ENCODE measurements at places on chromosomes 3 and 15.

DNA sequence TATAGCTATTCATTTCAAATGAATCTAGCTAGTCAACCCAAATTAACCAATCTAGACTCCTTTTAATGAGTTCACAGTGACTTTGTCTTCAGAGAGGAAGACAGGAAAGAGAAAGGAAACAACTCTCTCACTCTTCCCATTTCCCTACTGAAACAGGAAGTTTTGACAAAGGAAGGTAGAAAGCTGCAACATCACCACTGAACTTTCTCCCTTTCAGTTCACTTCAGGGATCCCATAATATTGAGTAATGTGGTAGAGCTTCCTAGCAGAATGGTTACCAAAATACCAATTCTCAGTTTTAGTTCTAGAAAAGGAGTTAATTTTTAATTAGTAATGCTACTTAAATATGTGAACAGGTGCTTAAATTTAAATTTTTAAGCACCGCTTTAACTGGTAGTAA is 7.5 kb downstream of the VPS13C start:
- DNase-seq: no peak

- peak; percentile 77 for DNase-seq
Observed at GRCh38 chr15:62416526-62416925, 251.4 kb upstream of the C2CD4B start.

DNA sequence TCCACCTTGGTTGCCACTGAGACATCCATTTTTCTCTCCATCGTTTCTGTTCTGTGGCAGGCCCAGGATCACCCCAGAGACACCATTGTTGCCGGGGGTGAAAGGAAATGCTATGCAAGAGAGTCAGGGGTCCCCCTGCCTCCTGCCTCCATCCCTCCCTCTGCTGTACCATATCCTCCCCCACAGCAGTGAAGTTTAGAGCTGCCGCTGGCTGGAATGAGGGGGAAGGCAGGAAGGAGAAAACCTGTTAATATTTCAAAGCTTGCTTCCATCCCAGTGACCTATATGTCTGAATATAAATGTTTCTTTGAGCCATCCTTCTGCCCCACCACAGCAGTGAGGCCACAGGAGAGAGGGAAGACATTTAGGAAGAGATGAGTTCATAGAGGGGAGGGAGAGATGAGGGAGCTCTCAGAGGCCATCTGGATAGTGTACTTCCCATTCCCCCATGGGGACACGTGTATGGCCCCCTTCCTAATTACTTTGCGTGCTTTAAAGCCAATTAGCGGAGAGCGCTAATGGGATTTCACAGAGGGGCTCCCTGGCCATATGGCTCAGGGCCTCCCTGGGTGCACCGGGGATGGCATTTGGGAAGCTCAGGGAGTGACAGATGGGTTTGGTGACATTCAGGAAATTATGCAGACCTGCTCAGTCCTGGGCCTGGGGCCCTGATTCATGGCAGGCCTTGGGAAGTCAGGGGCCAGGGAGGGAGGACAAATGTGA is 40.4 kb upstream of the CHRNB4 start:
- DNase-seq: peak; percentile 99

DNA sequence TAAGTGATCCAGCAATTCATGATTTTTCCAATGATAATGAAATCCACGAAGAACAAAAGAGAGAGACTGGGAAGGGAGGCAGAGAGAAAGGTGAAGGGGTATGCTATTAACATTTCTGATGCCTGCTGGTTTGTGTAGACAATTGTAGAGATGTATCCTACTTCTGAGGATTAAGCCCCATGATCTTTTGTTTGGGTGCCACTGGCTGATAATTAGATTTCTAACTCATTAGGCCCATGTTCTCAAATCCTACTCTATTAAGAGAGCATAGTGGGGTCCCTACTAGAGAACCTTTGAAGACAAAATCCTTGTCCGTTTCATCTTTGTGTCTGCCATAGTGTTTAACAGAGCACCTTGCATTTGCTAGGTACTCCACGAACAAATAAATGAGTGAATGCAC is 2.7 kb upstream of the GNB4 start:
- peak; percentile 96 for DNase-seq

DNA sequence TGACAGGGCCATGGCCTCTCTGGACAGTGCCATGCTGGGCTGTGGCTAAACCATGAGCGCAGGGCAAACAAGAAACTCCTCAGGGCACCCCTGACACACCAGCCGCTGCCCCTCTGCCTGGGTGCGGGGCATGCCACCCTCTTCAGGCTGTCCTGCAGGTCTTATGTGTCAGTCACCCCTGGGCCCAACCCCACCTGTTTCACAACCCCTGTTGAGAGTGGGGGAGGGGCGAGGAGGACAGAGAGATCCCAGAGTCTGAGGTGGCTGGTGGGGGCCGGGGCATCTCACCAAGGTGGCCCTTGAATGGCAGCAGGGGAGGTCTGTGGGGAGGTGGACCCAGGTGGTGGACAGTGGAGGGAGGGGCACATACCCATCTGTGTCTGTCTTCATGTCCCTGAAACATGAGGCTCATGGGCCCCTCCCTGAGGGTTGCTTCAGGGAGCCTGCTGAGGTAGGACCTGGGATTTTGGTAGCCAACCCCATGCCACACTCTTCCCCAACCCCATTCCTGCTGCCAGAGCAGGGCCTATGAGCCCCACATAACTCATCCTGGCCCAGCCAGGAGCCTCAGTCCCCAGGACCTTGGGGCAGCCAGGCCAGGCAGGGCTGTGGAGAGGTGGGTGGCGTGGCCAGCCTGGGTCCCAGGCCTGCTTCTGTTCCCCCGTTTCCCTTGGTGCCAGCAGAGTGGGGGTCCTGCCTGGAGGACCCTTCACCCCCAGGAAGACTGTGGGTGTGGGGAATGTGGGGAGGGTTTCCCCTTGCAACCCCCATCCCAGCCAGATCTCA is 1.7 kb upstream of the STAB1 start:
- peak; percentile 27 for DNase-seq

GRCh38 chr3:123324880-123325765 is 123.4 kb downstream of the SEC22A start:
- DNase-seq: no peak

- DNase-seq: no peak
Observed at GRCh38 chr3:136626493-136626892, 125.7 kb downstream of the STAG1 start.

- DNase-seq: peak; percentile 72
Observed at GRCh38 chr3:137110392-137110996, 152.7 kb downstream of the IL20RB start.

DNA sequence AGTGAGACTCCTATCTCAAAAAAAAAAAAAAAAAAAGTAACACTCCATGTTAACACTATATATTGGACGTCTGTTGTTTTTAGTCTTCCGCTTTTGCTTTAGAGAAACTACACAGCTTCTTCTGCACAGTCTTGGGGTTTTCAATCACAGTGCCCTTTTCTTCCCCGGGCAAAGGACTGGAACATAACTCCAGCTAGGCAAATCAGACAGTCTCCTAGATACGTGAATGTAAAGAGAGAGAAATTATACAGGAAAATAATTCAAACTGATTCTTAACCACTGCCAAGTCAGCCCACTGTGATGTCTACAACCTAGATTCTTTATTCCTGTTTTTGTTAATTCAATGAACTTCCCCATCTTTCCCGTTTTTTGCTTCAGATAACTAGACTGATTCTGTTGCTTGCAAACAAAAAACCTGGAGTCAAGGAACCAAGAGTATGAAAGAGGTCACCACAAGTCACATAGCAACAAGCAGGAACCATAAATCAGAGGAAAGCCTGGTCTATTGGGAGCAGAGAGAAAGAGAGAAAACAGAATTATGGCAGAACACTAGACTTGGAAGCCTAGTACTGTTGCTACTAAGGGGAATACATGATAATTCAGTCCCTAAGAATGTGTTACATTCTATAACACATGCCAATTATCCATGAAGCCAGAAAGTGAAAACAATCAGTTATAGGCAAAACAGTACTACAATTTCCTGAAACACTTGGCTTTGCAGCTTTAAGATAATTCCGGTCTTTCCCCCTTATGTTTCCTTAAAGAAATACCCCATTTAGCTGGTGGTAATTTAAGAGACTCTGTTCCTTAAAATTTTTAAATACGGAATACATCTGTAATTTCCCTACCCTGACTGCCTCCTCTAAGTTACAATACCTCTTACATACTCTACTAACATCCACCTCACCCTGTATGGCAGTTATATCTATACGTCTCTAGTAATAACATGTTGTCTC is 63.1 kb downstream of the TBL1XR1 start:
- no peak for DNase-seq

GRCh38 chr3:72279631-72280041 is 494.7 kb upstream of the PROK2 start:
- no peak for DNase-seq

GRCh38 chr3:108393128-108393900 is 97.0 kb downstream of the HHLA2 start:
- DNase-seq: no peak

DNA sequence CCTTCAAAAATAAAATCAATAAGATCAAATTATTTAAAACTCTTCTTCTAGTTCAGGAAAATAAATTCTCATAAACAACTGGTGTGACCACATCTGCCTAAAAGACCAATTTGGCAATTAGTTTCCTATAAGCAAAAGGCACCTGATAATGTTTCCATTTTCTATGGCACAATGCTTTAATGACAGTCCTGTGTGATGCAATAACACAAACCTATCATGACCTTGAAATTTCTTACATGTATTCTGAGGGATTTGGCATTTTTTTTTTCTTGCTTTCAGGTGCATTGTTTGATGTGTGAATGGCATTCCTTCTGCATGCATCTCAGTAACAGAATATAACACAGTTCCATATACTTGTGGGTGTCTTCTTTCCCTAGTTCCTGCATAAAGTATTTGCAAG is 32.5 kb upstream of the FRMD5 start:
- no peak for DNase-seq

GRCh38 chr15:39433376-39433775 is 147.5 kb upstream of the THBS1 start:
- DNase-seq: no peak

GRCh38 chr3:151468284-151468917 is 7.5 kb upstream of the IGSF10 start:
- peak; percentile 93 for DNase-seq

DNA sequence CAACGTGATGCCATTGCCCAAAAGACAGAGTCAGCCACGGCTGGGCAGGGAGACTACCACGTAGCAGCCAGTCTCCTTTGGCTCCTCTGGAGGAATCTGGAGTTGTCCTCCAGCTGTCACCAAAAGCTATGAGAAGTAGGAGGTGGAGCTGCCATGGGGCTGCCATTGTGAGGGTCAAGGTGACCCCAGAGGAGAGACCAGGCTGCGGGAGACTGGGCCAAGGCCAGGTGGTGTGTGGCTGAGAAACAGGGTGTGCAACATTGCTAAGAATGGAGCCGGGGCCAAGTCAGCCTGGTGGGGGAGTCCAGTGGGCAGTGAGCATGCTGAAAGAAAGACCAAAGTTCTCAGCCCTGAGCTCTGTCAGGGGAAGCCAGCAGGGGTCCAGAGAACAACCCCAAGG is 29.9 kb upstream of the MRPS22 start:
- DNase-seq: no peak

DNA sequence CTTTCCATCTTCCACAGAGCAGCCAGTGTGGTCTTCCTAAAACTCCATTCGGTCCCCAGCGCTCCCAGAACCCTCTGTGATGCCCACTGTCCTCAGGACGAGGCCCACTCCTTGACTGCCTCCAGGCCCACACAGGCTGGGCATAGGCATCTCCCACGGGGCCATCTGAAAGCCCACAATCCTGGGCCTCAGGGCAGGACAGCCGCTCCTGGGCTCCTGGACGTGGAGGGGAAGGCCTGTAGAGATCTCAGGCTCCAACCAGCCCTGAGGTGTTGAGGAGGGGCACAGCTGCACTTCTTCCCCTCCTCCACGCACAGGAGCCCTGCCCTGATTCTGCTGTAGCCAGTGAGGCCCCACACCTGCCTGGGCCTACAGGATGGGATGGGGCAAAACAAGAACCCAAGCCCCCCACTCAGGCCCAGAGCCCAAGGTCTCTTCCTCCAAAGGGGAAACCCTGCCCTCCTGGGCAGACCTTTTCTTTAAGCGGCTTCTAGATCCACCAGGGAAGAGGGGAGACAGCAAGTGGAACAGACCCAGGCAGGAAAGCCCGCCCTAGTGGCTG is 25.9 kb downstream of the SHISA5 start:
- DNase-seq: no peak

DNA sequence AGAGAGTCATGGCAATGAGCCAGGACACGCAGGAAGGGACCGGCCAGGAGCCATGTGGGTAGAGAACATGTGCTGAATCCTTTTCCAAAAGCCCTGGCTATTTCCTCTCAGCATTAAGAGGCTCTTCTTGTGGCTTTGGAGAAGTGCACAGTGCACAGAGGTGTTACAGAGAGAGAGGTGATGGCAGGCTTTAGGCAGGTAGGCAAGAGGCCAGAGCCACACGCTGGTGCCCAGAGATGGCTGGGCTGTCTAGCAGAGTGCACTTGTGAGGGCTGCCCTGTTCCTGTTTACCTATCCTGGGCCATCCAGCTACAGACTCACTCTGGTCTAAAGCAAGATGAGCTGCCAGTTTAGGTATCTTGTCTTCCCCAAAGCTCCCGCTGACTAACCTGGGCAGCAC is 402.6 kb downstream of the OCA2 start:
- no peak for DNase-seq

DNA sequence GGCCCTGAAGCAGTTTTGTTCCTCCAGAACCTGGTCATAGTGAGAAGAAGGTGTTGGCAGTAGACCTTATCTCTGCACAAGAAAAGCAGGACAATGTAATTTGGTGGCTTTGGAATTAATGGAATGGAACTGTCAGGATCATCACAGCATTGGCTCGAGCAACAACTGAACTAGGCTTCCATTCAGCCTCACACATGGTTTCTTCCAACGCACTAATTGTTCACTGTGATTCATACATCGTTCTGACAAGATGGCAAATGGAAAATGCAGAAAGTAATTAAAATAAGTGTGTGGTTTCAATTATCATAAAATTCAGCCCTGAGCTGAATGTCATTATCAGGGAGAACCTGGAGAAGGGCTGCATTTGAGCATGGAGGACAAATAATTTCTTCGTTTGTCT is 80.6 kb downstream of the MFSD1 start:
- no peak for DNase-seq

DNA sequence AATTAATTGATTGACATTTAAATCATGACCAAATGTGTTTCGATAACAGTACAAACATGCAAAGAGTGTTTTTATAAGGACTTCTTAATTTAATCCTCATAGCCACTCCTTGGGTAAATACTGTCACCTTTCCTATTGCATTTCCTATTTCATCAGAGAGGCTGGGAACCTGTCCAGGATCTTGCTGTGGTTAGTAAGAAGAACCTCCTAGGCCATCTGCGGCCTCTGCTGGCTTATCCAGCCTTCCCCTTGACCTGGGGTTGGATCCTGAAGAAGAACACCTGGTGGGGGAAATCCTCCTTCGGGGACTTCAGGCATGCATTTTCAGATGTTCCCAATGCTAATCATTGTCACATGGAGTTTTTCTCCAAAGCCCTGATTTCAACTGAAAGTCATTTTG is 25.5 kb downstream of the GLDN start:
- peak; percentile 48 for DNase-seq

GRCh38 chr3:18007980-18008379 is 265.5 kb upstream of the TBC1D5 start:
- DNase-seq: no peak

DNA sequence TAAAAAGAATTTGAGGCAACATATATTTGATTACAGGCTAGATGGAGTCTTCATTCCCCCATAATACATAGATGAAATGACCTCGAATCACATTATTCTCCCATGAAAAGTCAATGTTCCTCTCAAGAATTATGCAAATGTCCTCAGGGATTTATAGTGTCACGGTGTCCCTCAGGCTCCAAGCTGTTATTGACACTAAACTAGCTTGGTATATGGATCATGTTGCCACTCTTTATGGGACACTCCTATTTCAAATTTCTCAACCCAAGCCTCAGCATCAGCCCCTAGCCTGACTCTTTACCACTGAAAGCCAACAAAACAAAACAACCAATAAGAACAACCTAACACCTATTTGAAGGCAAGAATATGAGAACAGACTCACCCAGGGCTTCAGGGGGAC is 139.8 kb downstream of the TPRG1 start:
- DNase-seq: no peak

Measured in NCI-H82 (cell line).